Inflammatory macrophage (primary cell): ENCODE measurements at places on chromosomes 6 and 20.

DNA sequence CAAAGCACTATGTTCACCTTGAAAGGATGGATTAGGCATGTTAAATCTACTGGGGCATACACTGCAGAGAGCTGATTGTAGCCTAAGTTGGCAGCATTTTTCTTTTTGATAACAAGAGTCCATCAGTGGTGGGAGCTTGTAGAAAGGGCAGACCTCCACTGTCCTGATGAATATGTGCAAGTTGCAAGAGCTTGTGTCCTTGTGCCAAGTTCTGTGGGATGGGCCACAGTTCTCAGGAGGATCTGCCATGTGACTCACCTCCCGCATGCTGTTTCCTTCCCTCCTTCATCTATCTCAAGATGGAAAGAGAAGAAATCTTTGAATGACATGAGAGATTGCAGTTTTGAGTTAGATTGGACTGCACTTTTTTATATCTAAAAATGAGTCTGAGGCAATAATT, 58.3 kb upstream of the GGTLC1 start:
- no peak for DNase-seq

GRCh38 chr6:131768964-131769363, 38.9 kb upstream of the ENPP1 start:
- DNase-seq: no peak

DNA sequence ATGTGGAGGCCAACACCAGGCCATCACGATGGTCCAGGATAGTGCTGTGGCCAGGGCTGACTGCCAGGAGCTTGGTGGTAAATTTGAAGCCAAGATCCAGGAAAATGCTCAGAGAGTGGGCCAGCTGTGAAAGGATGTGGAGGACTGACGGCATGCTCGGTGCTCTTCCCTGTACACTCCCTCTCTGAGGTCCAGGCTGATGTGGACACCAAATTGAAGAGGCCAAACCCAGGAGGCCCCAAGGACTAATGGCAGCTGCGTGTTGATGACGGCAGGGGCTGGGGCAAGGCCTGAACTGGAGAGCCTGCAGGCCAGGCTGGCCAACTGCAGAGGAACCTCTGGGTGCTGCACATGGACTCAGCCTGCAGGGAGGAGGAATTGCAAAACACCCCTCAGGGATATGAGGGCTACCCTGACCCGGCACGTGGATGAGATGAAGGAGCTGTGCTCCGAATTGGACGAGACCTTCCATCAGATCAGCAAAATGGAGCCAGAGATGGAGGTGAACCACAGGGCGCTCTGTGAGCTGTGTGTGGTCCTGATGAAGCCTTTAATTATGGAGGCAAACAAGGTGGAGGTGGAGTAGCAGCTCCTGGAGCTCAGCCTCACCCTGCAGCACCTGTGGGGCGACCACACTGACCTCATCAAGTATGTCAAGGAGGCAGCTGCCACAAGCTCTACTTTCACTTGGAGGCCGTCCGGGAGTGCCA, 6.9 kb upstream of the RAET1E start:
- DNase-seq: no peak

DNA sequence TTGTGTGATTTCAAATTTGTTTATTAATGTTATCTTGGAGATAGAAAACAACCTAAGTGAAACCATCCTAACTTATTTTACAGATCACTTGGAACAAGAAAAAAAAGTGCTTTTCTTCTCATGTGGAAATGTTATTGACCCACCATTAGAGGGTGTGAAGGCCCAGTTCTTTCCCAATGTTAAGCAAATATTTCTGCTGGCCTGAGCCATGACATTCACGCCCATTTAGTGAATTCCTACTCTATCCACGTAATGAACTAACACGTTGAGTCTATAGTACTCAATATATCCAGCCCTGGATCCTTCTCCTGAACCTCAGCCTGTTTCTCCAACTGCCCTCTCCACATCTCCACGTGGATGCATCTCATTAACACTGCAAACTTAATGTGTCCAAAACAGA, 180.6 kb upstream of the ZFP64 start:
- DNase-seq: no peak

DNA sequence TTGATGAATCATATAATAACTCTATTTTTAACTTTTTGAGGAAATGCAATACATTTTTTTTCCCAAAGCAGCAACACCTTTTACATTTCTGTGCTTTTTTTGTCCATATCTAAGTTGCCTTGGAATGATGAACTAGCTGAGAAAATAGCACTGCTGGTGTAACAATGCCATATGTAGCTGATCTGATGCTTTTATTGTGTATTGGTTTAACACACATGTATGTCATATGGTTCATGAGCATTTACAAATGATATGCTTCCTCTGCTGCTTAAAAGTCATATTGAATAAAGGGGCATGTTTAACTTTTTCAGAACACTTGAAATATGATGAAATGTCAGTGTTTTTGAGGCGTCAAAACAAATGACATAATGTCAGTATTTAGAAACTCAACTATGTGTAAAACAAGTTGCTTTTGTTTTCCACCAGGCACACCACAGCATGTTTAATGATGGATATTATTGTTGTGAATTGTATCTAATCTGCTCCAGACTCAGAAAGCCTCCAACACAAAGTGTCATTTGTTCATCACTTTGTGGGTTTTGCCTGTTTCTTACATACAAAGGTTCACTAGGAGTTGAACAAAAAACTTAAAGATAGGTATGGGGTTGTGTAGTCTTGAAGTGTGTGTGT, 775.8 kb upstream of the FLRT3 start:
- no peak for DNase-seq

DNA sequence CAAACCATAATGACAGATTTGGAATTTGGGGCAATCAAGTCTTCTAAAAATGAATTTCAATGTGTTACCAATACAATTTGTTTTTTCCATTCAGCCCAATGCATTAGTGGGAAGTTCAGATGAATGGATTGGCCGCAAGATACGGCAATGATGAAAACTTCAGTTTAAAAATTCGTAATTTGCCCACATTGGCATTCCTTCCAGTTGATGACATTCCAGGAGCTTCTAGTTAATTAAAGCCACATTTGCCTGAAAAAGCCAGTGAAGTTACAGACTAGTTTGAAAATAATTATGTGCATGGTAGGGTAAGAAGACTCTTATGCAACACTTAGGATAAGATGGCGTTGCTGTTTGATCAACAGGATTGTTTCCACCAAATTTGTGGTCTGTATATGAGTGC, 46.2 kb downstream of the NHLRC1 start:
- DNase-seq: no peak

DNA sequence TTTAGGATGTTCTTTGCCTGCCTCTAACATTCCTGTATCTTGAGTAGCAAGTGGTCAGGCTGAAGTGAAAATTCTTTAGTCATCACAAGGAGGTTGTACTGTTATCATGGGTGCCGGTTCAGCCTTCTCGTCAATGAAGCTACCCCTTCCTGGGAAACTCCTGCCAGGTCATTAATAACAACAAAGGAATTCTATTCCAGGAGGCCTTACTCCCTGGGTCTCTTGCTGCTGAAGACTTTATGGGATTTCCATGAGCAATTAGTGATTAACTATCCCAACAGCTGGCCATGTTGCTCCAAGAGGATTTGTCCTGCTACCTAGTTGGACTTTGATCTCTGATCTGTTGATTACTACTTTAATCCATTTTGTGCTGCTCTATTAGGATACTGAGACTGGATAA, 62.7 kb upstream of the ELOVL5 start:
- no peak for DNase-seq

DNA sequence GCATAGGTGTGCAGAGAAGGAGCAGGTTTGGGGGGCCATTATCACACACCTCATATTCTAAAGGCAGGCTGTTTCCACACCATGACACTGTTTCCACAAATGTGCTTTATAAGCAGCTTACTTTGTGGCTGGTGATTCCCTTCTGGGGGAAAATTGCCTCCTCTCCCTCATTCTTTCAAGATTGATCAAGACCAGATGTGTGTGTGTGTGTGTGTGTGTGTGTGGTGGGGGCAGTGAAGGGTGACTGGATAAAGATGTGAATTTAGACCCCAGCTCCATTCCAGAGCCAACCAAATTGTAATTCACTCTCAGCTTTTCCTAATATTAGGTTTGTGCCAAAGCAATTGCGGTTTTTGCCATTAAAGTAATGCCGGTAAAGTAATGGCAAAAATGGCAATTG, 45.6 kb downstream of the EDN3 start:
- no peak for DNase-seq

DNA sequence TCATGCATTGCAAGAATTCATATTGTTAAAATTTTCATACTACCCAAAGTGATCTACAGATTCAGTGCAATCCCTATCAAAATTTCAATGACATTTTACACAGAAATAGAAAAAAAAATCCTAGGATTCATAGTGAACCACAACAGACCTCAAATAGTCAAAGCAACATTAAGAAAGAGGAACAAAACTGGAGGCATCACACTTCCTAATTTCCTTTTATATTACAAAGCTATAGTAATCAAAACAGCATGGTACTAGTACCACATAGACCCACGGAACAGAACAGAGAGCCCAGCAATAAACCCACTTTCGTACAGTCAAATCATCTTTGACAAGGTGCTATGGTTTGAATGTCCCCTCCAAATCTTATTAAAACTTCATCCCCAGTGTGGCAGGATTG, 39.7 kb downstream of the NTSR1 start:
- DNase-seq: no peak

DNA sequence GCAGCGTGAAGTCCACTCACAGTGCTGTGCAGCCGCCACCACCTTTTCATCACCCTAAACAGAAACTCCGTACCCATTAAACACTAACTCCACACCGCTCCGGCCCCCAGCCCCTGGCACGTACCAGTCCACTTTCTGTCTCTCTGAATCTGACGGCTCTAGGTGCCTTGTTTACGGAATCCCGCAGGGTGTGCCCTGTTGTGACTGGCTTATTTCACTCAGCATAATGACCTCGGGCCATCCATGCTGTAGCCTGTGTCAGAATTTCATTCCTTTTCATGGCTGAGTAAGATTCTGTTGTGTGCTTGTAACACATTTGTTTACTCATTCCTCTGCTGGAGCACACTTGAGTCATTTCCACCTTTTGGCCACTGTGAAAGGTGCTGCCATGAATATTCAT, 18.0 kb downstream of the TCFL5 start:
- no peak for DNase-seq

GRCh38 chr20:12660918-12661317, 347.9 kb upstream of the SPTLC3 start:
- DNase-seq: no peak

GRCh38 chr6:150720774-150721233, 121.1 kb downstream of the PLEKHG1 start:
- DNase-seq: no peak

GRCh38 chr6:152143359-152143758, 335.9 kb downstream of the ESR1 start:
- DNase-seq: no peak

GRCh38 chr6:148175550-148176188, 167.0 kb upstream of the SASH1 start:
- no peak for DNase-seq

DNA sequence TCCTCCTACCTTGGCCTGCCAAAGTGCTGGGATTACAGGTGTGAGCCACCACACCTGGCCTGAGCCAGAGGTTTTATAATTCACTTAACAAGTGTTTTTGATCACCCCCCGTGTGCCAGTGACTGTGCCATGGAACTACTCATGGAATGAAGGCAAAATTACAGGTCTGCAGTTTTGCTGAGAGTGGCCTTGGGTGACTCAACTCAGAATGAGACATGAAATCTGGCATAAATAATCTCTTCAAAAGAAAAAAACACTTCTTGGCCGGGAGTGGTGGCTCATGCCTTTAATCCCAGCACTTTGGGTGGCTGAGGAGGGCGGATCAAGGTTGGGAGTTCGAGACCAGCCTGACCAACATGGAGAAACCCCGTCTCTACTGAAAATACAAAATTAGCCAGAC, 166.9 kb upstream of the SALL4 start:
- DNase-seq: no peak

DNA sequence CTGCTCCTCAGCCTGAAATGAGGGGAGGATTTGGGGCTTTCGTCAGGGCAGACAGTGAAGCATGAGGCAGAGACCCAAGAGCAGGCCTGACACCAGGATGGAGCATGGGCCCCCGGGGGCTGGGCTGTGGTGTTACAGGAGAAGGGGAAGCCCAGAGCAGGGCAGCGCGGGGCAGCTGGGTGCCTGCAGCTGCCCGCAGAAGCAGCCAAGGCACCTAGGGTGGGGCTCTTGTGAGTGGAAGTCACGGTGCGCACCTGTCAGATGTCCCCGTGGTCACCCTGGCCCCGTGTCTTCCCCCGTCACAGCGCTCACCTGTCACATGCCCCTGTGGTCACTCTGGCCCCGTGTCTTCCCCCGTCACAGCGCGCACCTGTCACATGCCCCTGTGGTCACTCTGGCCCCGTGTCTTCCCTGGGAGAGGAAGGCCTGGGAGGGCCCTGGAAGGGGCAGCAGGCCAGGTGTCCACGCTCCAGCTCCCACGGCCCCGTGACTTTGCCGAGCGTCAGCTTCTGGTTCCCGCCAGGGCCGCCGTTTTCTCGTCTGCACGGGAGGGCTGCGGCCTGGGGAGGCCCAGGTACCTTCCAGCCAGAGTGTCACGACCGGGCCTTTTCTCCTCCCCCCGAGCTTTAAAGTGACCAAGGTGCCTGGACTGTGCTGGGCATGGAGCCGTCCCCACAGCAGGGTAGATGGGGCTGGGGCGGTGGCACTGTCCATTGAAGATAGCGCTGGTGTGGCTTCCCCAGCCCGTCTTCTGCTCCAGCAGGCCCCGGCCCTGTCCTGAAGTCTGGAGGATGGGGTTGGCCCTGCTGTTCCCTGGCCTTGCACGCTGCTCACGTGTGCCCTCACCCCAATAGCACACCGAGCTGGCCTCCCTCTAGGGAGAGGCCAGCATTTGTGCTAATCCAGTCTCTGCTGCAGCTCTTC, 9.4 kb downstream of the ARFGAP1 start:
- DNase-seq: no peak

- DNase-seq: no peak
These were observed 50.8 kb downstream of the GFOD1 start for GRCh38 chr6:13436399-13437217.

- DNase-seq: no peak
These were observed 252.0 kb upstream of the FLRT3 start for GRCh38 chr20:14589383-14589782.

GRCh38 chr6:156199182-156199581, 578.0 kb upstream of the ARID1B start:
- no peak for DNase-seq

- DNase-seq: peak; percentile 73
These were observed 309 bp upstream of the AIG1 start for GRCh38 chr6:143060354-143060805.

GRCh38 chr6:139533573-139534471, 159.4 kb upstream of the CITED2 start:
- DNase-seq: peak; percentile 68

DNA sequence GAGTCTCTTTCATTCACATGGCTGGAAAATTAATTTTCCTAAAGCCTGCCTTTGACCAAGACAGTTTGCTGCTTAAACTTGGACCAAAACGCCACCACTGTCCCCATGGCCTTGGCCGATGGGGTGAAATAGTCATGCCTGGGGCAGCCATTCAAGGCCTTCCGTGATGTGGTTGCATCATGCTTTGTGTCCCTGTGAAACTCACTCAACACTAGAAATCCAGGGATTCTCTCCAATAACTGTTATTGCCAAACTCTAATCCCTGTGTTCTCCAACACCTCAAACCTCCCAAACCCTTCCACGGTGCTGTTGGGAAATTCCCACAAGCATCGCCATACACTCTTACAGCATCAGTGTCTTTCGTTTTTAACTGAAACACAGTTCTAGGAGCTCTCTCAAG, 1.4 kb upstream of the TXNDC5 start:
- no peak for DNase-seq
